ENCODE measurements at places on chromosomes 11 and 22. TPM values are rescaled to one million over a fixed set of nuclear protein-coding genes. Genes with fewer than 3 reads are reported as not detected.

Gene ZDHHC13
- 25.4 TPM for total RNA-seq

Gene RASSF10
- total RNA-seq: 7.1 TPM

Gene KCNJ11
- 1.7 TPM for total RNA-seq

Gene P2RY6
- 0.89 TPM for total RNA-seq

Gene NPAS4
- not detected for total RNA-seq

Gene FREY1
- 1.7 TPM for total RNA-seq

Gene SCO2
- 1.7 TPM for total RNA-seq

Gene HTR3A
- 0.68 TPM for total RNA-seq

- DNase-seq: no peak
Measured at GRCh38 chr11:133385781-133386180, 146.5 kb downstream of the OPCML start.

DNA sequence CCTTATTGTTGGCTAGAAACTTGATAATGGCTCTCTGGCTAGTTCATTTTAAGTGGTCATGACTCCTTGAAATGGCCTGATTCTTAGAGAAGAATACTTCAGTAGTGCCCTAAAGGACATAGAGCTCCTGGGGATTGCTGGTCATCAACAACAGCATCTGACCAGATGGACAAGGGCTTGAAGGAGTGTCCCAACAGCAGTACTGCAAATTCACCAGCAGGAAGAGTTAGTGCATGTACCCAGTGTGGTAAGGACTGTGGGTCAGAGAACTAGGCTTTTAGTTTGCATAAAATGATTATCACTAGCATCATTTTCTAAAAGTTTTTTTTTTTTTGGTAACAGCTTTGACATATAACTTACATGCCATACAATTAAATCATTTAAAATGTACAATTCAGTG lies 39.5 kb upstream of the CUL5 start:
- no peak for DNase-seq

GRCh38 chr11:64841592-64842365 lies 2.7 kb downstream of the CDC42BPG start:
- no peak for DNase-seq

DNA sequence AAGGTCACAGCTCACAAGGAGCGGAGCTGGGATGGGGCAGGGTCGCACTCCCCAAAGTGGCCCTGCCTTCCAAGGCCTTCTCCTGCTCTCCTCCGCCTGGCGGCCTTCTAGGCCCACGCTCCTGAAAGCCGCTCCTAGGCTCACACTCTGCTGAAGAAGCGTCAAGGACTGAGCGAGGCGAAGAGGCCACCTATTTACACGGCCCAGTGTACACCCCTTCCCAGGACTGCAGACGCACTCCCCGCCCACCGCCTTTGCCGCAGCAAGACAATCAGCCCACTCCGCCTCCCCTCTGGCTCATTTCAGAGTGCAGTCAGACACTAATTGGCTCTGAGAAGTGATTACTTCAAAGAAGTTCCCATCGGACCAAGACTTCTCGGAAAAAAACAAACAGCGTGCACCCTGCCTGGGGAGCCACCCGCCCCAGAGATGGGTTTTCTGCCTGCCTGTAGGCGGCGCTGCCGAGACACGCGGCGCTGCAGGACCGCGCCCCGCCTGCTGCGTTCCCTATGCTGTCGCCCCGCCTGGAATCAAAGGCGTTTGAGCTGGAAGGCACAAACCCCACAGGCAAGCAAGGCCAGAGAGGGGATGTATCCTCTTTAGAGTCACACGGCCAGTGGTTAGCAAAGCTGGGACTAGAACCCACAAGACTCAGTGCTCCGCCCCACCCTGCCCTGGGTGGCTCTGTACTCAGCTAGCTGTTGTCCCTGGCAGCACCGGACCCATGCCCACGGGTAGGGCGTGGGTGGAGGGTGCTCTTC lies 414.8 kb downstream of the BUD13 start:
- DNase-seq: no peak

- DNase-seq: no peak
Measured at GRCh38 chr11:20760811-20761210, 91.4 kb downstream of the NELL1 start.

DNA sequence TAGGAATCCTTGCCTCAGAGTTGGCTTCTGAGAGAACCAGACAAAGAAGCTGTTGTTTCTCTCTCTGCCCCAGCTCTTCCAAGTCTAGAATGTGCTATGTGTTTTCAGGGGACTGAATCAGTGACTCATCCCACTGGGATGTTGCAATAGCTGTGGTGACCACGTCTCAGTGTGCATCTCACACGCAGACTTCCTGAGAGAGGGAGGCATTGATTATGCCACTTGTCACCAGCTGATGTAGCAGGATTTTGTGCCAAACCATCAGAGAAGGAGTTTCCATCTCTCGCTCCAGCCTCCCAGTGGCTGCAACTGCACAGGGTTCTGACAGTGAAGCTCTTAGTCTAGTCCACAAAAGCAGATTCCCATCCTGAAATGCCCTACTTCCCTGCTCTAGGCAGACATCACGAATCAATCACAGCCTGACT lies 455.8 kb downstream of the MIAT start:
- no peak for DNase-seq

DNA sequence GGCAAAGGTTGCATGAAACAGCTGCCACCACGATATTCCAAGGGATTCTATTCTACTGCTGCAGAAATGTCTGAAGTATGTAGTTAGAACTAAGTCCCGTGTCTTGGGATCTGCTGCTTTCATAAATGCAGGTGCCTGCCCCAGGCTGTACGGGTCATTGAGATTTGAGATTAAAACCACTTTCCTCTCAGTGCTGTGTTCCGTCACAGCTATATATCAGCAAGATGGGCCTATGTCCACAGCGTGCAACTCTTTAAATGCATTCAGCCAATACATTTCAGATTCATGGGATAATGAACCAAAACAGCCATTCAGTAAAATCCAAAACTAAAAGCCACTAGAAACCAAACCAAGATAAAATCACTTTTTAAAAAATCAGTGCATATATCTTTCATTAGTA lies 107.3 kb upstream of the LUZP2 start:
- DNase-seq: no peak

GRCh38 chr22:28027453-28028448 lies 108.7 kb upstream of the PITPNB start:
- DNase-seq: peak; percentile 44

- no peak for DNase-seq
Measured at GRCh38 chr11:36037031-36037430, 93.2 kb downstream of the LDLRAD3 start.

DNA sequence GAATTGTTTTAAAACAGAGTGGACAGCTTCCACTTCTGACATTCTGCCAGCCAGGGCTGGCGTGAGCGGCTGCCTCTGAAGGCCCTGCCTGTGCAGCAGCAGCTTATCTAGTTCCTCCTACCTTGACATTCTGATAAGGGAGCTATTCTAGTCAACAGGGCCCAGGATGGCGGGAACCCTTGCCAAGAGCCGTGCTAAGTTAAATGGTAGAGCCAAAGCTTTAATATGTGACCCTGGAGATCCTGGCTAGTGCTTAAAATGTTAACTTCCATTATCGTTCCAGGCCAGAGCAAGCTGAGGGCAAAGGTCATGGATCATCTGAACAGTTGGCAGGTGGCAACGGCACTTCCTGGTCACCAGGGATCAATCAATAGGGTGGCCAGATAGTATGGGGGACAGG lies 3.5 kb downstream of the KCNJ5 start:
- no peak for DNase-seq

DNA sequence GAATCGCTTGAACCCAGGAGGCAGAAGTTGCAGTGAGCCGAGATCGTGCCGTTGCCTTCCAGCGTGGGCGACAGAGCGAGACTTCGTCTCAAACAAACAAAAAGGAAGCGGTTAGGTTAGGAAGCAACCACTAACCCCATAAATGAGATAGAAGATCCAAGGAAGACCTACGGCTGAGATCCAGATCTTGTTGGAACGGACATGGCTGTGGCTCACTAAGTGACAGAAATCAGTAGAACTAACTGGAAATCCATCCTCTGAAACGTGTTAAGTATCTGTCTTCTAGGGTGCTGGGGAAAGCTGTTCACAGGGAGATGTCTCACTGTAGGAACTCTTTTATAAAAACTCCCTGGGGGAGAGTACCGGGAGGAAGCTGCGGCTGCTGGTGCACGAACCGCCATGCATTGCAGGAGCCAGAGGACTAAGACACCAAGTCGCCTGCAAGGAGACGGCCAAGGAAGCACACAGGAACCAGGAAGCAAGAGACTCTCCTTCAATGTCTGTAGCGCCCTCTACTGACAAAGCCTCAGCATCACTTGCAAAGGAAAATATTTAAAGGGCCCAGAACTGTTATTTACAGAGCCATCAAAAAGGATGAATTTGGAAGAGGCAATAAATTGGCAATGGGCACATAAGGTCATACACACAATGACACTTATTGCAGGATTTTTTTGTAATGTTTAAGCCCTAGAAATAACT lies 16.9 kb upstream of the SPTY2D1 start:
- no peak for DNase-seq

- no peak for DNase-seq
Measured at GRCh38 chr11:128318856-128319474, 268.4 kb downstream of the ETS1 start.

- DNase-seq: no peak
Measured at GRCh38 chr11:21614961-21615360, 577.9 kb upstream of the ANO5 start.

- no peak for DNase-seq
Measured at GRCh38 chr22:23691748-23692423, 1.1 kb downstream of the RGL4 start.

- peak; percentile 89 for DNase-seq
Measured at GRCh38 chr11:94926698-94927237, 46.6 kb downstream of the CWC15 start.

GRCh38 chr11:110939471-110939870 lies 227.2 kb upstream of the ARHGAP20 start:
- DNase-seq: no peak

- no peak for DNase-seq
Measured at GRCh38 chr11:131474947-131475346, 104.5 kb downstream of the NTM start.

DNA sequence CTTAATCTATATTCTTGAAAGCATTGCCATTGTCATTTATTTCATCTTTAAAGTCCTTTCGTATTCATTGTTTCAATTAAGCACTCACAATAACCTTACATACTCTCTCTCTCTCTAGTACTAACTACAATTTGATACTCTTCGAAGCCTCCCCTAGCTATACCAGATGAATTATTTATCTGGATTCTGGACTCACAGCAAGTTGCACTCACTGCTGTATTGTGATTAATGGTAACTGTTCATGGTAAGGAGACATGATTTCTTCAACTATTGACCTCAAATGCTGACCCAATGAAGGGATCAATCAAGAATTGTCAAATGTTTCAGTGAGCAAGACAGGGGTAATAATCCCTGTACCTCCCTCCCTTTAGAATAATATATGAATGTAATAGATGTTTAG lies 6.0 kb upstream of the OR52B6 start:
- no peak for DNase-seq

DNA sequence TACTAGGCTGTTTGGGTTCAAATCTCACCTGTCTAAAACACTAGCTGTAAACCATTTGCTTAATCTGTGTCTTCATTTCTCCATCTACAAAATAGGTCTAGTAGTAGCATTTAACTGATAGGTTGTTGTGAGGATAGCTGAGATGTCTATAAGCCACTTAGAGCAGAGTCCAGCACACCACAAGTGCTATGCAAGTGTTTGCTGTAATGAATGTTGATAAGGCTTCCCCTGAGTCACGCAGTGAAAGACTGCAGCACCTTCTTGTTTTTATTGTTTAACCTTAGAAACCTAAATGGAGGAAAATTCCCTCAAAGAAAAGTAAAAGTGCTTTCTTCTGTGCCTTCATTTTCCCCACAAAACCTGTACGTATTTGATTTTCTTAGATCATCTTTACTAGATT lies 23.1 kb upstream of the LDHA start:
- DNase-seq: no peak

- DNase-seq: no peak
Measured at GRCh38 chr22:33896575-33897447, 23.5 kb downstream of the LARGE1 start.

DNA sequence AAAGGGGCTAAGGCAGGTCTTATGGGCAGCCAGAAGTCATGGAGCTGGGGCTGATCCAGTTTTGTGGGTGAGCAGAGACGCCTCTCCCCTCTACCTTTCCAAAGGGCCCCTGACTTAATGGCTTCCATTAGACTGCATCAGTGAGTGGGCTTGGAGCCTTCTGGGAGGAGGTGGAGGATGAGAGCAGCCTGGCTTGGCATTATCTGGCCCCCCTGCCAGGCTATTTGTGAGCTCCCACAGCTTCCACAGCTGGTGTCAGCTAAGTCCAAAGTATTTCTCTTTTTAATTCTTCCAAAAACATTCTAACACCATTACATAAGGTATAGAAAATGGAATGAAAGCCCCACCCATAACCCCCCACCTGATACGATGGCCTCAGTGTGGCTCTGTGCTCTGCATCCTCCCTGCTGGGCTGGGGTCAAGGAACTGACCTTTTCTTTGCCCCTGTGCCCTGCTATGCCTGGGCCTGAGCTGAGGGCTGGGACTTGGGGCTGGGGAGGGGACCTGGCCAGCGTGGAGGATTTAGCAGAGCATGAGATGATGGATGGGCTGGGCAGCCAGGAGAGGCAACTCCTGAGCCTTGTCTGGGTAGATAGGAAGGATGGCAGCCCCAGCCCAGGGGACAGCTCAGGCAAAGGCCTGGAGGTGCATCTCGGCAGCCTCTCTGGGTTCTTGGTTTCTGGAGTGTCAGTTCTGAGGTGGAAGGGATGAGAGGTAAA lies 4.0 kb downstream of the AIFM3 start:
- no peak for DNase-seq

GRCh38 chr11:58832056-58832645 lies 12.4 kb downstream of the GLYATL2 start:
- DNase-seq: no peak

DNA sequence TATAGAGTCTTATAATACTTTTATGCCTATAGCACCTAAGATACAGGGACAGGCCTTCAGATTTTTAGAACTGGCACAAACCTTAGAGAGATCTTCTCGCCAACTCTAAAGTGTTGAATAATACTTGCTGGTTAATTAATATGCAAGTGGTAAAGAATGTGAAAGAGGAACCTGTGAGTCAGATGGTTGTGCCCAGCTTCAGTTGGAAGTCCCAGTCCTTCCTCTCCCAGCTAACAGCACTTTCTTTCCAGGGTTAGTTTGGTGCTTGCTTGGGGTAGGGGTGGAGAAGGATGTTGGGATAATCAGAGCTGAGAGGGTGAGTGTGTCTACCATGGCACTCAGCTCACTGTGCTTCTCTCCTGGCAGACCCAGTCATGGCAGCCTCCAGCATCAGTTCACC lies 4.9 kb upstream of the TMEM132A start:
- no peak for DNase-seq

GRCh38 chr22:19615867-19616581 lies 91.8 kb upstream of the CLDN5 start:
- DNase-seq: no peak

- peak; percentile 32 for DNase-seq
Measured at GRCh38 chr11:45155627-45156180, 9.3 kb downstream of the PRDM11 start.

DNA sequence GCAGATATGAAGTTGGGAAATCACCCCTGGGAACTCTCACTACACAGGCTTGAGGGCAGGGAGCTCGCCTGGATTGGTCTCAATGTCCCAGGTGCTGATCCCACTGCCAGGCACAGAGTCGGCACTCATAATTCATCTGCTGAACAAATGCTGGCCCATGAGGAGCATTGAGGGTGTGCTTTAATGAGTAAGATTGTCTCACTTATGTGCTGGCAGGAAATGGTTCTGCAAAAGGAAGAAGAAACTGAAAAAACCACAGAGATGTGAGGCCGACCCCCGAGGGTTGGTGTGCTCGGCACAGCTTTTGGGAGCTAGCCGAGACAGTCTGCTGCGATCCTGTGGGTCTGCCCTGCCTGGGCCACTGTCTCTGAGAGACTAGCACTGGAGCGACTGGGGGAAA lies 9.4 kb downstream of the PLAAT2 start:
- DNase-seq: no peak

- no peak for DNase-seq
Measured at GRCh38 chr11:6602096-6602940, 1.1 kb downstream of the RRP8 start.
